ENCODE measurements at places on chromosomes 12 and 14.

- DNase-seq: no peak
Observed at GRCh38 chr14:102227184-102227964, 77.6 kb downstream of the MOK start.

DNA sequence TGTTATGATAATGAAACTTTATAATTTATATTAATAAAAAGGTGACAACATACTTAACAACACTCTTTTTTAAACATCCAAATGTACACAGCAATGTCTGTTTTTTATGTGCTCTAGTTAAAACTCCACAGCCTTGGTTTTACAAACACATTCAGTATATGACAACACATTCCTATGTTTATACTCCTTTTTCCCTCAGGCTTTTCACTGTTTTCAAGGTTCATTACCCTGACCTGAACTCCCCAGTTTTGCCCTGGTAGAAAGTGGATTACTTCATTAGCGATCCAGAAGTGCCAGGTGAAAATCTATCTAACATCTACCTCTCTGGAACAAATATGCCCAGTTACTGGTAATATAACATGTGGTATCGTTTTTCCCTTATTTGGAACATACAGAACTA is 340.2 kb upstream of the DDHD1 start:
- no peak for DNase-seq

GRCh38 chr12:126708492-126708896 is 1558.5 kb upstream of the TMEM132C start:
- no peak for DNase-seq

DNA sequence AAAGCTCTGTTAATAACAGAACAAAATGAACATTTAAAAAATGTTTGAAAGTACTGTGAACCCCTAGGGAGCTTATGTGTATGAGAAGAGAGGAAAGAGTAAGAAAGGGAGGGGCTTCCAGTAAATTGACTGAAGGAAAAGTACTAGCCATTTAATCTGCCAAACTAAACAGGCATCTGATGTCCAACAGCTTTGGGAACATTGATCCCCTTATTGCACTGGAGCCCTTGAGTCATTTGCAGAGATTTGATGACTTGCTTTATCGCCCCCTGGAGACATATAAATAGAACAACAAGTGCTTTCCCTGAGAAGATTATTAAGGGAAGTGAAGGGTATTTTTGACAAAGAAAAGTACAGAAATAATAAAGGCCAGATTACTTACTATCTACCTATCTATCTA is 319.3 kb upstream of the NOVA1 start:
- DNase-seq: no peak

GRCh38 chr14:100567009-100567876 is 20.0 kb downstream of the BEGAIN start:
- DNase-seq: no peak

DNA sequence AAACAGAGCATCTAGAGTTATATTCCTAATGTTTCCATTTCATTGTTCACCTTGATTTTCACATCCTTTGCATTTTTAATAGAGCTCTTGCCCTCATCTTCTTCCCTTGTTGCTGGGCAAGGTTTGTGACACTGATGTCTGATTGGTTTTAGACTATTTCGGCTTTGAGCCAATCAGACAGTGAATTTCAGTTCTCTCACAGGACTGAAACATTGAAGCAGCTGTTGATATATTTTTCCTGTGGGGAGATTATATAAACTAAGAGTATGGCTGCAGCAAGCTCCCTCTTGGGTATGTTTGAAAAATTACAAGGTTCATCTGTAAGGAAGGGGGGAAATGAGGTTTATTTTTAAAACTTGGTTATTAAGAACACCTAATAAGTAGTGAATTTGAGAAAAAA is 51.2 kb downstream of the ATF7IP start:
- peak; percentile 56 for DNase-seq

DNA sequence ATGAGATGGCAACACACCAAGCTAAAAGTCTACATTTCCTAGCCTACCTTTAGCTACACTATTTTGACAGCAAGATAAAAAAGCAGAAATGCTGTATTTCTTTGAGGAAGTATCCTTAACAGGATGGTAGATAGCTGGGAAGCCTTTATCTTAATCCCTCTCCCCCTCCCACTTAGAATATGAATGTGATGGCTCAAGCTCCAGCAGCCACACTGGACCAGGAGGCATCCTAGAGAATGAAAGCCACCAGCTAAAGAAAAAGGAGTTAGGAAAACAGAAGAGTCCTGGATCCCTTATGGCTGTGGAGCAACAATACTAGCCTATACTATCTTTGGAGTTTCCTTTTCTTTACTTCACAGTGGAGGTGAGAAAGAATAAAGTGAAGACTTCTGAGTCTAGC is 15.1 kb downstream of the NAP1L1 start:
- DNase-seq: no peak

DNA sequence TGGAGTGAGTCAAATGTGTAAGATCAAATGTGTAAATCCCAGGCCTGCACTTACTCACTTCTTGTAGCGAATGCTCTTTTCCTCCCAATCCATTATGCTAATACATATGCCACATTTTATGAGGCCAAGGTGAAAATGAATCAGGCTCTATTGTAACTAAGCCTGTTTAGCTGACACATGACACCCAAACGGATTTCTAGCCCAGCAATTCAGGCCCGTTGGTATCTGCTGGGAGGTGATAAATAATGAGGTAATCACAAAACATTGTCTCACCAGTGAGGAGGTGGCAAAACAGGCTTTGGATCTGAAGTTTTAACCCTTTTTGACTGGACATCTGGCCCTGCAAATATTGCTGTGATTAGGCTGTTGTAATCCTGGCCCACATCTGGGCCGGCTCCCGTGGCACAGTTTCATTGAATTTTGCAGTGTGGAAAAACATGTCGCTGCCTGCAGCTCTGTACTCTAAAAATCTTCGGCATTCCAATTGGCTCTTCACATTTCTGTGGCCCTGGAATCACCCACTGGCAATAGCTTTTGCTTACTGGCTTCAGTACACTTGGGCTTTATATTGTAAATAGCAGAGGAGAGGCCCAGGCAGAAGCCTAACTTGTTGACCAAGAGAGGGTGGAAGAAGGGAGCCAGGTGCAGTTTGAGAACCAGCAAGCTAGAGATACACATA is 106.1 kb downstream of the PAX9 start:
- DNase-seq: no peak

DNA sequence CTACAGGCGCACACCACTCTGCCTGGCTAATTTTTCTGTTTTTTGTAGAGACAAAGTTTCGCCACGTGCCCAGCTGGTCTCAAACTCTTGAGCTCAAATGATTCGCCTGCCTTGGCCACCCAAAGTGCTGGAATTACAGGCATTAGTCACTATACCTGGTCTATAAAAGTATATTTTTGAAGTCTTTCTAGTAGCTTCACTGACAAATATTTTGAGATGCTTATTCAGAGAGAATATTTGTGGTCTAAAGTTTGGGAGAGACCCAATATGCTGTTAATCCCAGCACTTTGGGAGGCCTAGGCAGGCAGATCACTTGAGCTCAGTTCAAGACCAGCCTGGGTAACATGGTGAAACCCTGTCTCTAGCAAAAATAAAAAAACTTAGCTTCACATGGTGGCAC is 22.0 kb upstream of the PPP1R12A start:
- no peak for DNase-seq

- DNase-seq: no peak
Observed at GRCh38 chr14:81517798-81518398, 15.8 kb downstream of the SEL1L start.

- no peak for DNase-seq
Observed at GRCh38 chr12:111304642-111305071, 64.2 kb downstream of the PHETA1 start.

DNA sequence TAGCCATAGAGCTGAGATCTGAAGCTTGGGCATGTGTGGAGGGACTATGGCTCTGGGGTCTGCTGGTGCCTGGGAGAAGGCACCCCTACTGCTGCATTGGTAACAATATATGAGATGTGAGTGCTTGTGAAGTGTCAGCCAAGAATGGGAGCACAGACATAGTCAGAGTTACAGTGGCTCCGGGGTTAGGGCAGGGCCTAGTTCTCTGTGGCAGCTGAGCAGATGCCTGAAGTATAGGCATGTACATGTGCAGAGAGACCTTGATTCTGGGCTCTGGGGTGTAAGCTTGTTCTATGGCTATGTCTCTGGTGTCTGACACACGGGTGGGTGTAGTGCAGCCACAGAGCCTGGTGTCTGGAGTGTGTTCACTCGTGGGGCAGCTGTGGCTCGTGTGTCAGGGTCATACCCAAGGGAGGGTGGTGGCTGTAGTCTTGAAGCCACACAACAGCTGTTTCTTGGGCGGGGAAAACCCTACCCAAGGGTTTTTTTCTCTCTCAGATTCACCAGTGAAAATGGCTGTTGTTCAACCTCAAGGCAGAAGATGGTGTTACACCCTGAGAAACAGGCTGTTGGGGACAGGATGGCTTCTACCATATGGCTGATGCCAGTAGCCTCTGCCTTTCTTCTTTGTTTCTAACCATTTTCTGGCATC is 11.9 kb upstream of the TCL1A start:
- DNase-seq: no peak

DNA sequence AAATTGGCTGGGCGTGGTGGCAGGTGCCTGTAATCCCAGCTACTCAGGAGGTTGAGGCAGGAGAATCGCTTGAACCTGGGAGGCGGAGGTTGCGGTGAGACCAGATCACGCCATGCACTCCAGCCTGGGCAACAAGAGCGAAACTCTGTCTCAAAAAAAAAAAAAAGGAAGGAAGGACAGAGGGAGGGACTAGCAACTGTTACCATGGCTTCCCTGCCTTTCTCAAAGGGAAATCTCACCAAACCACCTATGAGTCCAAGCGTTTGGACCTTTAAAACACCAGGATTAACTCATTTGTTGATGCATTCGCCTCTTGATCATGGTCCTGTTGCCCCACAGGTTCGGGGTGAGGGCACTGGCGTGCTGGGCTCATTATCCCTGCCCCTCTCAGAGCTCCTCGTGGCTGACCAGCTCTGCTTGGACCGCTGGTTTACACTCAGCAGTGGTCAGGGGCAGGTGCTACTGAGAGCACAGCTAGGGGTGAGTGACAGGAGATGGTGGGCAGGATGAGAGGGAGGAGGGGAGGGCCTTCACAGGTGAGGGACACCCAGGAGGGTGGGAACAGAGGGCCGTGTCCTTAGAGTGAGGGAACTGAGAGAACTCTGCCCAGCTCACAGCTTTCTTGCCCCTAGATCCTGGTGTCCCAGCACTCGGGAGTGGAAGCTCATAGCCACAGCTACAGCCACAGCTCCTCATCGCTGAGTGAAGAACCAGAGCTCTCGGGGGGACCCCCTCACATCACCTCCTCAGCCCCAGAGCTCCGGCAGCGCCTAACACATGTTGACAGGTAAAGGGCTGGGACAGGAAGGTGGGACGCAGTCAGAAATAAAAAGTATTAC is 10.2 kb upstream of the MYL6B start:
- no peak for DNase-seq

DNA sequence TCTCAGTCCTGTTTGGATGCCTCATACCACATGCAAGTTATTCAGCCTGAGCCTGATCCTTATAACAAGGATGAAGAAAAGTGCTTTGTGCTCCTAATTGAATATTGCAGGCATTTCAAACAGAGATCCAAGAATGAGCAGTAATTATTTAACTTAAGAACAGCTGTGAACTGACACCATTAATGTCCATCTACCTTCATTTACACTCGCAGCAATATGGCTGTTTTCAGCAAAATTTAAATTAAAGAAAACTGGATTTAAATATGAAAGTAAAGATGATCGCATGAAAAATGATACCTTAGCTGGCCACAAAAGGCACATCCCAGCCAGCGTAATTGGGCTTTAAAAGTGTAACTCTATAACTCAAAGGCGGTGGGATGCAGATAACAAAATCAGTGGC is 466.3 kb downstream of the GALC start:
- DNase-seq: no peak

All from iPS DF 19.7 (cell line).